GM04504 (cell line): ENCODE measurements at places on chromosomes 13 and 19.

- no peak for DNase-seq
These were observed 1741.5 kb downstream of the PCDH9 start for GRCh38 chr13:65488606-65489005.

DNA sequence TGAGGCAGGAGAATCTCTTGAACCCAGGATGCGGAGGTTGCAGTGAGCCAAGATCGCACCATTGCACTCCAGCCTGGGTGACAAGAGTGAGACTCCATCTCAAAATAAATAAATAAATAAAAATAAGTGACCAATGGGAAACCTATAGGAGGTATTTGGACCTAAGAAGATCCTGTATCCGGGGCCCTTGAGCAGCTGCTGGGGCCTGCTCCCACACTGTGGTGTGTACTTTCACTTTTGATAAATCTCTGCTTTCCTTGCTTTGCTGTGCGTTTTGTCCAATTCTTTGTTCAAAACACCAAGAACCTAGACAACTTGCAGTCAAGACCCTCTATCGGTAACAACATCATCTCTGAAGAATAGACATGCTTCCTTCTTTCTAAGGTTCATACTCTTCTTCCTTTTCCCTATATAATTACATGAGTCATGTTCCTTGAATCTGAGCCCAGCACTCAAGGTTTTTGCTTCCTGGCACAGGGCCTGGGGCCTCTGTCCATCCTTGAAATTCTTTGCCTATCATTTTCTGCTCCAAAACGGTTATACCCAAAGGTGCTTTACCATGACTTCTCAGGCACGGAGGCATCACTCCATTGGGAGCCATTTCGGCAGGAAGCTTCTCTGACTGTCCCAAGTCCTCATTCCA, 14.2 kb upstream of the PNMA8C start:
- DNase-seq, result peak; percentile 38

- peak; percentile 12 for DNase-seq
These were observed 11.8 kb downstream of the LRRC4B start for GRCh38 chr19:50556282-50557008.

DNA sequence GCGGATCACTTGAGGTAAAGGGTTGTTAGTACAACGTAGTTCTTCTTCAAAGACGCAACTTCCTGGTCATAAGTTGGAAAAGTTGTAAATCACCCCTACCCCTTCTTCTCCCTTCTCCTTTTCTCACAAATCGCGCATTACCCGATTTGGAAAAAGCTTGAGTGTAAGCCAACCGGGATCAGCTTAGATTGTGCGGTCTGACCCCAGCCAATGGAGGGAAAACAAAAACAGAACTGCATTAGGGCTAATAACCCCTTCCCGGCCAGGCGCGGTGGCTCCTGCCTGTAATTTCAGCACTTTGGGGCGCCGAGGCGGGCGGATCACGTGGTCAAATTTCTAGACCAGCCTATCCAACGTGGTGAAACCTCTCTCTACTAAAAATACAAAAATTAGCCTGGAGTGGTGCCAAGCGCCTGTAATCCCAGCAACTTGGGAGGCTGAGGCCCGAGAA, 806 bp downstream of the ZNF90 start:
- DNase-seq, result peak; percentile 4

DNA sequence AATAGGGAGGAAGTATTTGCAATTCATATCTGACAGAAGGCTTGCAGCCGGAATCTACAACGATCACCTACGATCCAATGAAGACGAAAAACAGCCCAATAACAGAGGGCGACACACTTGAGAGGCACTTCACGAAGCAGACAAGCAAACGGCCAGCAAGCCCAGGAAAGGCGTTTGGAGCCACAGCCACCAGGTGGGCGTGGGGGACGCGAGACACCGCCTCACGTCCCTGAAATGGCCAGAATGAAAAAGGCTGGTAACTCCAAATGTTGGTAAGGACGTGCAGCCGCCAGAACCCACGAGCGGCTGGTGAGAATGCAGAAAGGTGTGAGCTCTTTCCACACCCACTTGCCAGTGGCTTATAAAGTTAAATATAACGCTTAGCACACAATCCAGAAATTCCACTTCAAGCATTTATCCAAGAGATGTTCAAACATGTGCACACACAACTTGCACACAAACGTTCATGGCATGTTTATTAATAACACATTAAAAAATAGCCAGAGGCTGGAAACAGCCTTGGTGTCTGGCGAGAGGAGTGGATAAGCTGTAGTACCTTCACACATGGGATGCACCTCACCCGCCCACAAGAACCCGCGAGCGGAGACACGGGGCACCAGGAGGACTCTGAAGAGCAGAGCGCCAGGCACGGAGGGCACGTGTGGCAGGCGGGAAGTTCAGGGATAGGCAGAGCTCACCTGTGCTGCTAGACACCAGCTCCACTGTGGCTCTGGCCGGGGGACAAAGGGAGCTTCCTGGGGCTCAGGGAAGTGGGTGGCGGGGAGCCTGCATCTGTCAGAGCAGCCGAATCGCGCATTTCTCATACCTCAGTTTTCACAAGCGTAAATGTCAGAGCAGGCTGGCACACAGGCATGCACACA, 89.3 kb downstream of the SPACA7 start:
- DNase-seq, result no peak

DNA sequence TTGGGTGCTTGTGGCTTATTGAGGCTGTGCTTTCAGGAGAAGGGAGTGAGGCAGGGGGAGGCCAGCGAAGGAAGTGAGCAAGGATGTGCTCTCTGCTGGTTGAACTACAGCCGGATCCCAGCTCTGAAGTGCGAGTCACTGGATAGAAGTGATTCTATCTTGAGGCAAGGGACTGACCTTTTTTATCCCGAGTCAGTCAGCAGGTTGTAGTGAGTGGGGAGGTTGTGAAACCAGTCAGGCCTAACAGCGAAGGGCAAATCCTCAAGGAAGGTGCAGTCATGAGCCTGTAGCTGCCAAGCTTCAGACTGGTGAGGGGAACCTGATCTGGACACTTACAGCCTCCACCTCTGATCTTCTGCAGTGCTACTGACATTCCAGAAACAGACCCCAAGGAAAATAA, 18.6 kb downstream of the SCEL start:
- DNase-seq, result no peak

GRCh38 chr13:80904386-80904785, 563.5 kb upstream of the SPRY2 start:
- DNase-seq, result no peak

DNA sequence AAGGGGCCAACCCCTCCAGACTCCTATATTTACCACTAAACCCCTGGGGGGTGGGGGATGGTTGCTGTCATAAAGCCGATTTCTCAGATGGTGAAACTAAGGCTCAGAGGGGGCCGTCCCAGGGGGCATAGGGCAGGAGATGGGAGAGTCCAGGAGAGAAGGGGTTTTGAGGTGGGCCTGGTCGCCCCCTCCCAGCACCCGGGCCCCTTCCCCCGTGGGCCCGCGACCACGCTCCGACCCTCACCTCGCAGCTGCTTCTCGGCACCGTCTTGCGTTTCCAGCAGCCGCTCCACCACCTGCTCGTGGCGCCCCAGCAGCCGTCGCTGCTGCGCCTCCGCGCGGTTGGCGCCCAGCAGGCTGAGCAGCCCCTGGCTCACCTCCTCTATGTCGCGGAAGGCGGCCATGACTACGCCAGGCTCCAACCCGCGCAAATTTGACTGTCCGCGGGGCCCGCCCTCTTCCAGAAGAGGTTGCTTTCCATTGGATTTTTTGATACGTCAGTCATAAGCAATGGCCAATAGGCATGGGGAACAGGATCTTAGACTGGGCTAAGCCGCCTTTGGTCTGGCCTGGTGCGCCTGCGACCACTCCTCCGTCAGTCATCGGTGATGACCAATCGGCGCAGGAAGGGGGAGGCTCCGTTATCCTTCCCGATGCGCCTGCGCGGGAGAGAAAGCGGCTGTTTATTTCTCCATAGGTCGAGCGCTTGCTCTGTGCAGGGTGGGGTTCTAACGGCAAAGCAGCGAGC, at the start of gene SPC24:
Gene SPC24, minus strand, starts transcription at position 410 of the 748 bp plus-strand sequence. Its CDS starts 6 bp downstream, at position 404.
- peak; percentile 97 for DNase-seq

DNA sequence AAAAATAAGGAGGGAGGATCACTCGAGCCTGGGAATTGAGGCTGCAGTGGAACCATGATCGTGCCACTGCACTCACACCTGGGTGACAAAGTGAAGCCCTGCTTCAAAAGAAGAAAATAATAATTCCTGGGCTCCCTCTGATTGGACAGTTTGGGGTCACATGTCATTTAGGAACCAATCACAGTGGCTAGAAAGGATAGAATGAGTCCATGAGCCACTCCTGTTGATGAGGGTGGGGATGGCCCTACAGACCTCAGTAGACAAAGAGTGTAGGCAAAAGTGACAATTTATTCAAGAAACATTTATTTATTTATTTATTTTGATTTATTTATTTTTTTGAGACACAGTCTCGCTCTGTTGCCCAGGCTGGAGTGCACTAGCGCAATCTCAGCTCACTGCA, 26.8 kb upstream of the ADGRE5 start:
- no peak for DNase-seq

DNA sequence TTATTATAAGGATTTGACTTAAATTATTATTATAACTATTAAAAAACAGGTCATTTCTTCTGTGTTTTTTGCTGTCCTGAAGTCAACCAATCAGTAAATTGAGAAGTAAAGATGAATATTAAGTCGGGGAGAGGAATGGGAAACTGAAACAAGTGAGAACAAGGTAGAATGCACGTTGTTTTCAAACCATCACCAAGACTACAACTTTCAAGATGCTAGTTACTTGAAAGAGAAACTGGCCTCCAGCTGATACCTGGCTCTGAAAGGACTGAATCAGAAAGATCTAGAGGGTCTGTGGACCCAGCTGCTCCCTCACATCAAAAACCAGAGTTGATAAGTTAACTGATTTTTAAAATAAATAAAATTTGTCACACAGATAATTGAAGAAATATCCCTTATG, 1301.5 kb upstream of the ATXN8OS start:
- DNase-seq, result no peak

GRCh38 chr13:34628209-34628682, 313.8 kb upstream of the NBEA start:
- DNase-seq, result no peak

GRCh38 chr19:46270521-46271256, 26.2 kb upstream of the HIF3A start:
- DNase-seq, result no peak

- DNase-seq, result no peak
These were observed 44.1 kb downstream of the UBL3 start for GRCh38 chr13:29805994-29806979.

DNA sequence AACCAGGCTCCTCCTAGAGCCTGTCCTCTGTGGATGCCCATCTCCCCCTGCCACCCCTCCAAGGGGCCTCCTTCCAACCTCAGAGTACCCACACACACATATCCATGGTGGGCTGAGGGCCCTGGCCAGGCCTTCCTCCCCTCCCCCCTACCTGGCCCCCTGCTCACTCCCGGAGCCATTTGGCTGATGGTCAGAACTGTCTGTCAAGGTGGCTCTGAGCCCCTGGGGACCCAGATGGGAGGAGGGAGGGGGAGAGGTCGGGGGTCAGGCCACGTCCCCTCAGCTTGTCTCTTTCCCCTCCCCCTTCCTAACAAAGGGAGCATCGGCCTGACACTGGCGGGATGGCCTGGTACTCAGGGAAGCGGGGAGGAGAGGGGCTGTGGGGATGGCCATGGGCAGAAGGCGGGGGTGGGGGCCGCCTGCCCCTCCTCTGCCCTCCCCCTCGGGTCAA, 18.7 kb upstream of the POU2F2 start:
- DNase-seq, result no peak

- DNase-seq, result no peak
These were observed 459.3 kb upstream of the SLC10A2 start for GRCh38 chr13:103525530-103525929.

- DNase-seq, result no peak
These were observed 37.4 kb downstream of the NAXD start for GRCh38 chr13:110652764-110653163.

- DNase-seq, result no peak
These were observed 1.3 kb upstream of the RDH8 start for GRCh38 chr19:10011974-10012373.

- DNase-seq, result no peak
These were observed 861.9 kb downstream of the GPC5 start for GRCh38 chr13:92260363-92260762.

GRCh38 chr13:67146523-67147130, 83.5 kb downstream of the PCDH9 start:
- no peak for DNase-seq

GRCh38 chr13:105389373-105389772, 1146.1 kb downstream of the EFNB2 start:
- DNase-seq, result no peak

- DNase-seq, result no peak
These were observed at the start of gene DUXA for GRCh38 chr19:57167385-57167784. Gene DUXA (minus strand): TSS chr19:57167485. CDS start chr19:57167443, 42 bp downstream.

DNA sequence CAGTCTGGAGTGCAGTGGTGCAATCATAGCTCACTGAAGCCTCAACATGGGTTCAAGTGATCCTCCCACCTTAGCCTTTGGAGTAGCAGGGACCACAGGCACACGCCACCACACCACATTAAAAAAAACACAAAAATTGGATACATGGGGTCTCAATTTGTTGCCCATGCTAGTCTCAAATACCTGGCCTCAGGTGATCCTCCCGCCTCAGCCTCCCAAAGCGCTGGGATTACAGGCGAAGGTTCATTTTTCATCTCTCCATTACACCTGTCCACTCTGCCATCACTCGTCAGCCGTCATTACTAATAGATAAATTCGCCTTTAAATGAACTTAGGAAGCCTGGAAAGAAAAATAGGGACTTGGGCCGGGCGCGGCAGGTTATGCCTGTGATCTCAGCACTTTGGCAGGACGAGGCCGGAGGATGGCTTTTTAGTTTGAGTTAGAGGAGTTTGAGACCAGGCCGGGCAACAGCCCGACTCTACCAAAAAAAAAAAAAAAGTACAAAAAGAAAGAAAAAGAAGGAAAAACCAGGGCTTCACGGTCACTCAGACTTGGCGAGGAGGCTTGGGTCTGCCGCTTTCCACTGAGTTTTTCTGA, 685 bp upstream of the SUPT5H start:
- no peak for DNase-seq

- DNase-seq, result no peak
These were observed 562.5 kb downstream of the GPC6 start for GRCh38 chr13:93789058-93789457.

DNA sequence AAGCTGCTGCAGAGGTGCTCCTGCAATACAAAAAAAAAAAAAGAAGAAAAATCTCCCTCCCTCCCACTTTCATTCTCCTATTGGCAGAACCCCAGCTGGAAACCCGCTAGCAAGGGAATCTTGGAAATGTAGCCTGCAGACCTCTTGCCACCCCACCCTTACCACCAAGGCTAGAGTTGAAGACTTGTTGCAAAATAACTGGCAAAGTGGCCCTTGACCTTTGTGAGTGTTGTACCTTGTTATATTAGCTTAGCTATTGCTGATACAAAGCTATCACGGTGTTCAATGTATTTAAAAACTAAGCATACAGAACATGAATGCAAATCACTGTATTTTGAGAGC, 57.5 kb upstream of the KCTD4 start:
- DNase-seq, result no peak
